Stimulated activated CD4-positive, alpha-beta T cell treated with anti-CD3 and anti-CD28 coated beads, TNF-alpha, amount 100 ng/mL, for 4 hours (primary cell): ENCODE measurements at places on chromosomes 5 and 9.

DNA sequence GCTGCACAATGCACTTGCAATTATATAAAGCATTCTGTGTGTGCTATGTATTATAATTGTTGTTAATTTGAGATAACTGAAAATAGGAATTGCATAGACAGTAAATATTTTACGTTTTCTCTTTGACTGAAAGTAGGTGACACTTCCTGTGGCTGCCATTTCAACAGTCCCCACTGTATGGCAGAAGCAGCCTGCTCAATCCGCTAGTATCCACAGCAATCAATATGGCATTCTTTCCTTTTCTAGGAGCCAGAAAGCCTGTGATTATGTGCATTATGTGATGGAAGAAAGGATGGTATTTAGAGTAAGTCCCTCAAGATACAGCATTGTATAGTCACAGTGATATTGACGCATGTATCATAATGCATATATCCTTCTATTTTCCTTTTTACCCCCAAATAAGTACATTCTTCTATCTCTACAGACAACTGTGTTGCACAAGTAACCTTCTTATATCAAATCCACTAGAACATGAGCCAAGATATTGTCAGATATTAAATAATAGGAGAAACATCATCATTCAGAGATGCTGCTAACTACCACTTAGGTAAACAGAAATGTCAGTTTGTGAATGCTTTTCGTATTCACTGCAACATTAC is 59.7 kb downstream of the CARTPT start:
- no peak for DNase-seq

DNA sequence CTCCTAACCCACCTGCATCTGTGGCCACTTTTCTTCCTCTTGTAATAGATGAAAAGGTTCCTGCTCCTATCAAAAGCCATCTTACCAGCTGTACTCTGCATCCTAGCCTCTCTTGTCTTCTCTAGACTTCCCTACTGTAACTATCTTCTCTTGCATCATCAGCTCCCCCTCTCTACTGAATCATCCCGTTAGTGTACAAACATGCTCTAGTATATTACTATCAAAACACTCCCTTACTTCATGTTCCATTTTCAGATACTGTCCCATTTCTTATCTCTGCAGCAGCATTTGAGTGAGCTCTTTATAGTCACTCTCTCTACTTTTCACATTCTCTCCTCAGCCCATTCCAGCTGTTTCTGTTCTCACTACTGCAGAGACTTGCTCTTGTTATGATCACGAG is 2.8 kb downstream of the SRA1 start:
- no peak for DNase-seq

DNA sequence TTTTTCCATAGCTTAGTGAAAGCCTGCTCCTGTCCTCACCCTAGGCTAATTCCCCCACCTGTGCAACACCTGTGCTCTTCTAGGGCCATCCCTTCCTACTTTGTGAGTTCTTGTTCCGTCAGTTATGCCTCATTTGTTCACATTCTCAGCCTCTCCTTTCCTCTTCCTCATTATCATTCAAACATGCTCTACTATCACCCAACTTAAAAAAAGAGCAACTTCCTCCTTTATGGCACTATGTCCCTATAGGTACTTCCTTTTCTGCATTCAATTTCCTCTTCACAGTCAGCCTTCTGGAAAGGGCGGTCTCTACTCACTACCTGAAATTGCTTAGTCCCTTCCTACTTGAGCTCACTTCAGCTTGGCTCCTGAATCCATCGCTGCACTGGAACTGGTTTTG is 111.8 kb upstream of the LHFPL2 start:
- DNase-seq, result no peak

GRCh38 chr5:37580106-37580505 is 201.0 kb downstream of the WDR70 start:
- no peak for DNase-seq

GRCh38 chr5:102222772-102223171 is 73.3 kb downstream of the SLCO4C1 start:
- no peak for DNase-seq
